Activated CD8-positive, alpha-beta memory T cell treated with anti-CD3 and anti-CD28 coated beads, Interleukin-2, amount 10 ng/mL, durations not matched to agents 7 days and 5 days (primary cell): ENCODE measurements at places on chromosomes 4 and X. TPM values are rescaled to one million over a fixed set of nuclear protein-coding genes. Genes with fewer than 3 reads are reported as not detected.

DNA sequence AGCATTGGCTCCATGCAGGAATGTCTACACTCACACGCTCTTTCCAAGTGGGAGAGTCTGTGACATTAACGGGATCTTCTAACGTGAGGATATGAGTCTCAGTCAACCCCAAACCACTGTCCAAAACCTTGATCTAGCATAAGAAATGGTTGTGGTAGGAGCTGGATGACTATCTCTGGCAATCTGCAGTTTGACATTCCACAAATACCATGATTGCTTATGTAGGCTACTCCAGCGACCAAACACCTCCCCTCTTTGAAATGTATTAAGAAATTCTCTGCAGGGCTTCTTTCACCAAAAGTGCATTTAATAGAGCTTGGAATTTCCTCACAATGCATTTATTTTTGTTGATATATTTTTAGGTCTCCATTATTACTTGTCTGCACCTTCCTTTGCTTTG is 14.1 kb upstream of the STX18 start:
- DNase-seq, result no peak

DNA sequence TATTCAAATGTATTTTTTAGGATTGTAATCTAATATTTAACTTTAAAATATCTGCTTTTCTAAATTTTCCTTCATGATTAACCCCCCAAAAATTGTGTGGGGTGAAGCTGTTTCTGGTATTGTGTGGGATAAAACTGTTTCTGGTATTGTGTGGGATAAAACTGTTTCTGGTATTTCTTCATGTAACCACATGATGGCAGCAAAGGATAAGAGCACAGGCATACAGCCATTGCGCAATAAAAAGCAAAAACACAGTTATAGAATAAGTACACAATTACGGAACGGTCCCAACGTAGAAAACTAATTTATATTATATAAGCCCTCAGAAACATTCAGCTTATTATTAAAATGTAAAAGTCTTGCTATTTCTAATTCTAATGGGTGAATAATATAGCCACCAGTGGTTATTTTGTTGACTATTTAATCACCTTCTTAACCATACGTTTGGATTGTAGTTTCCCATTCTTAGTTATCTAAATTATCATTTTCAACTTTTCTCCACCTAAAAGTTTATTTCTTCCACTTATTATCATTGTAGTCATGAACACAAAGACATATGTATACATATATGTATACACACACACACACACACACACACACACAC is 333.9 kb upstream of the FSTL5 start:
- no peak for DNase-seq

DNA sequence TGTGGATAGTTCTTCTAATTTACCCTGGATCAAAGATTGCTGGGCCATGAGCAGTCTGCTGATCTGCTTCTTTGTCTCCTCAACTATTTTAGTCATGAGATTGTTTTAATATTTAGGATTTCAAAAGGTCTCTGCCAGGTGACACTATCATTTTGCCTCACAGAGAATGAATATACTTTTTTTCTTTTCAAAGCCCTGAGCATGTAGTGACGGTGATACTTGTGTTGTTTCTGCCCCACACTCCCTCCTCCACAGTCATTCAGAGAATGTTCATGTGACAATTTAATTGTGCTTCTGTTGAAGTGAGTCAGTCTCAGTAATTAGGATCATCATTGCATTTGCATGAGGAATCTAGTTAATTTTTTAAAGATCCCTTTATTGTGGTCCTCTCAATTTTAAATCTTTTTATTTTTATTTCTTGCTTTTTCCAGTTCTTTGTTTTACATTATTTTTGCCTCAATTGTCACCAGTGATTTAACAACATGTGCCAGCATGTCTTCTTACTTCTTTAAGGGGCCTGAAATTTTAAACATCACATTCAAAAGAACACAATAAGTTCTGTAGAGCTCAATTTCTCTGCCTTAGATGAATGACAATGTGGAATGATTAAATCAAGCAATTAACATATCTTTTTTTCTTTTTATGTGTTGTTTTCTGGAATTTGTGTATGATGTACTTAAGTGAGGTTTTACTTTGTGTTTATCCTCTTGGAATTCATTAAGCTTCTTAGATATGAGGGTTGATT is 12.3 kb downstream of the MMRN1 start:
- no peak for DNase-seq

GRCh38 chr4:55733932-55734331 is 85.7 kb upstream of the EXOC1L start:
- no peak for DNase-seq

- DNase-seq, result no peak
These were observed 43.1 kb downstream of the ADAMTS3 start for GRCh38 chr4:72525938-72526337.

GRCh38 chr4:15610855-15611254 is 44.3 kb downstream of the FBXL5 start:
- no peak for DNase-seq

GRCh38 chr4:140757232-140757630 is 1.0 kb upstream of the TBC1D9 start:
- DNase-seq, result no peak

GRCh38 chr4:179272282-179272681 is 1830.0 kb upstream of the AGA start:
- DNase-seq, result no peak

- peak; percentile 78 for DNase-seq
These were observed 57.2 kb upstream of the FAM9C start for GRCh38 chrX:13101441-13102139.

WAS gene
- 161 TPM for total RNA-seq
